ENCODE measurements at places on chromosomes 13 and 19. TPM values are rescaled to one million over a fixed set of nuclear protein-coding genes. Genes with fewer than 3 reads are reported as not detected.

The LMTK3 gene
- total RNA-seq: 19.9 TPM

The ERICH4 gene
- not detected for total RNA-seq

The ZNF836 gene
- total RNA-seq: not detected

The ADM5 gene
- total RNA-seq: 12.1 TPM

The RASAL3 gene
- 0.57 TPM for total RNA-seq

The TBC1D4 gene
- total RNA-seq: 24.6 TPM

The APOC1 gene
- 5.1 TPM for total RNA-seq

The MISP3 gene
- total RNA-seq: 5.2 TPM

The KLHL26 gene
- 17.1 TPM for total RNA-seq

The FFAR3 gene
- not detected for total RNA-seq

All from HCT116 (cell line).